ENCODE measurements at places on chromosomes 6 and 20. TPM values are rescaled to one million over a fixed set of nuclear protein-coding genes. Genes with fewer than 3 reads are reported as not detected.

SMLR1 gene
- not detected for total RNA-seq

NFS1 gene
- 38.4 TPM for total RNA-seq

RIPOR3 gene
- 10.4 TPM for total RNA-seq

CABLES2 gene
- 7.4 TPM for total RNA-seq

CALHM5 gene
- 3.4 TPM for total RNA-seq

TRMT11 gene
- total RNA-seq: 56.5 TPM

KCNK16 gene
- total RNA-seq: not detected

FLRT3 gene
- 32.1 TPM for total RNA-seq

ZNF831 gene
- 0.16 TPM for total RNA-seq

CFAP206 gene
- total RNA-seq: 3.4 TPM

CDH4 gene
- total RNA-seq: 12.0 TPM

DACT2 gene
- 15.9 TPM for total RNA-seq

ANKRD6 gene
- 32.1 TPM for total RNA-seq

LTV1 gene
- total RNA-seq: 15.0 TPM

ETV7 gene
- 0.38 TPM for total RNA-seq

Measured in camera-type eye (tissue), 1 donor.